ENCODE measurements at places on chromosomes 12 and 14.
A peak's percentile ranks its signal among the peaks of the same experiment; 100 is the strongest.

DNA sequence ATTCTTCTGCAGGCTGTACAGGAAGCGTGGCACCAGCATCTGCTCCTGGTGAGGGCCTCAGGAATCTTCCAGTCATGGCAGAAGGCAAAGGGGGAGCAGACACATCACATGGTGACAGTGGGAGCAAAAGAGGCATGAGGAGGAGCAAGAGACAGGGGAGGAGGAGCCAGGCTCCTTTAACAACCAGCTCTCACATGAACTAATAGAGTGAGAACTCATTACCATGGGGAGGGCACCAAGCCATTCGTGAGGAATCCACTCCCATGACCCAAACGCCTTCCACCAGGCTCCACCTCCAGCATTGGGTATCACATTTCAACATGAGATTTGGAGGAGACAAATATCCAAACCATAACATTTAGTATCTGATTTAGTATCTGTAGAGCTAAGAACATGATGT lies 14.7 kb upstream of the TRIM9 start:
- DNase-seq = no peak

GRCh38 chr12:89862511-89863445 lies 154.1 kb upstream of the ATP2B1 start:
- peak; percentile 85 for DNase-seq

DNA sequence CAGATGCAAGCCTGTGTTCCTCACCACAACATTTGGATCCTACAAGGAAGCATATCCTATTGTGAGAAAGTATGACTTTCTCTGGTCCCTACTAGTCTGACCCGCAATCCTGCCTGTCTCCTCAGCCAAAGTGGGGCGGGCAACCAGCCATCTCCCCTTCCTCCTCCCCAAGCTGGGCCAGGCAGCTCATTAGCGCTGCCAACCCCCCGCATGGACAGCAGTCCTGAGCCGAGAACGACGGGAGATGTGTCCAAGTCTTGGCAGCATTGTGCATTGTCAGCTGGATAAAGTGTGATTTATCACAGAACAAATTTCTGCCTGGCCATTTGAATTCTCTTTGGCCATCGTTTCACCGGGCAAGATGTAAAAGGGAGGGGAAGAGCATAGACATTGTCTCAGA lies 139.4 kb downstream of the SLC15A4 start:
- DNase-seq = no peak

DNA sequence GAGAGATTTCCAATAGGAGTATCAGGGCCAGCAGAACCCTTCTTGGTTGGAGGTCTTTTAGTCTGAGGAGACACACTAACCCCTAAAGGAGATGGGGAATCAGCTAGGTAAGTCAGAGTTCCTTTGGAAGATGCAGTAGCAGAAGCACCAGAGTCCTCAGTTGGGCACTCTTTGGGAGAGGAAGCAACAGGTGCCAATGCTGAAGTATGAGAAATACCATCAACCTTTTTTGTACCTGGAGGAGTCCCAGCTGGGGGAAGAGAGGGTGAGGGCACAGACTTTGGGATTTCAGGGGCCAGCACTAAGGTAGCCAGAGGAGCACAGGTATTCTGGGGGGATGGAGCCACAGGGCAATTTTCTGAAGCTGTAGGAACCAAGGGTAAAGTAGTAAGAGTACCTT lies 6.0 kb downstream of the NACA start:
- DNase-seq = no peak

- no peak for DNase-seq
Measured at GRCh38 chr14:56119201-56119981, 1.2 kb downstream of the PELI2 start.

DNA sequence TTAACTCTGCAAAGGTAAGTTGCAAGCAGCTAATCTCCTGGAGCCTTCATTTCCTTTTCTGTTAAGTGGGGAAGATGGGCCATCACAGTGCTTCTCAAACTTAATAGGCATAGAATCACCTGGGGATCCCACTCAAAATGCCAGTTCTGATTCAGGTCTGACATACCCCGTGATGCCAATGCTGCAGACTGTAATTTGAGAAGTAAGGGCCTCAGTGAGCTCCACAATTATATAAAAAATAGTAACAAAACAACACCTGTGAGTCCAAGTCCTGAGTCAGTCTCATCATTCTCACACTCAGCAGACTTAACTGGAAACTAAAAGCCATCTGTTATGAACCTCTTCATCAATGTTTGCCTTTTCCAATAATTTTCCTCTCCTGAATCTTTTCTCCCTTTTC lies 10.8 kb upstream of the PSMA6 start:
- DNase-seq = no peak

- no peak for DNase-seq
Measured at GRCh38 chr12:52444647-52445595, 7.0 kb downstream of the KRT6B start.

GRCh38 chr14:23137813-23138535 lies 18.9 kb upstream of the CEBPE start:
- no peak for DNase-seq

GRCh38 chr12:23954332-23954731 lies 4.9 kb upstream of the SOX5 start:
- no peak for DNase-seq

DNA sequence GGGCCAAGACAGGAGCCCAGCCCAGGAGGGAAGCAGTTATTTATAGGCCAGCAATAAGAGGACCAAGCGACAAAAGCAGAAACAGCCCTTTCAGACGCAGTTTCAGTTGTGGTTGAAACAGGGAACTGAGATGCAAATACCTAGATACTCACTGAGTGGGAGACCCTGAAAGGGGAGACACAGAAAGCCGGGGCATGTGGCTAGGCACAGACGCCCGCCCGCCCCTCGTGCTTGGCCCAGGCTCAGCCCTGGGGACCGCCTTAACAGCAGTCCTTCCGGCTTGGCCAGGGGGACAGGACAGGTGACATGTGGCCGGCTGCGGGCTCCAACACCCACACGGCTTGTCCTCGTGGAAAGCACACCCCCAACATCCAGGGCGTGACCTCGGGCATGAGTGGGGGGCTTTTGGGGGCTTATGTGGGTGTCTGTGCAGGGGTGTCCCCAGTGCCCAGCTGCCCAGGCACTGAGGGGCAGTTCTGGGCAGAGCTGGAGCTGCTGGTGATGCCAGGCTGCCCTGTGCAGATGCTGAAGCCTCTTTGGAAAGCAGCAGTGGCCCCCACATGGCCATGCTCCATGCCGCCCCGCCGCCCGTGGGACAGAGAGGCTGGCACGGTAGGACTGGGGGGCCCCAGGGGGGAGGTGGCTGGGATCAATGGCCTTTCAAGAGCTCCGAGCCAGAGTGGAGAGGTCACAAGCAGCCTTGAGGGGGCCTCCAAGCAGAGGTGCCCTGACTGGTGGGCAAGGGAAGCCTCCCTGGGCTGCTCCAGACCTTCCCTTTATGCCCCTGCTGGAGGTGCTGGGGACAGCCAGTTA lies 2.1 kb downstream of the PLD4 start:
- peak; percentile 94 for DNase-seq

GRCh38 chr14:57854571-57854970 lies 11.3 kb downstream of the SLC35F4 start:
- no peak for DNase-seq

DNA sequence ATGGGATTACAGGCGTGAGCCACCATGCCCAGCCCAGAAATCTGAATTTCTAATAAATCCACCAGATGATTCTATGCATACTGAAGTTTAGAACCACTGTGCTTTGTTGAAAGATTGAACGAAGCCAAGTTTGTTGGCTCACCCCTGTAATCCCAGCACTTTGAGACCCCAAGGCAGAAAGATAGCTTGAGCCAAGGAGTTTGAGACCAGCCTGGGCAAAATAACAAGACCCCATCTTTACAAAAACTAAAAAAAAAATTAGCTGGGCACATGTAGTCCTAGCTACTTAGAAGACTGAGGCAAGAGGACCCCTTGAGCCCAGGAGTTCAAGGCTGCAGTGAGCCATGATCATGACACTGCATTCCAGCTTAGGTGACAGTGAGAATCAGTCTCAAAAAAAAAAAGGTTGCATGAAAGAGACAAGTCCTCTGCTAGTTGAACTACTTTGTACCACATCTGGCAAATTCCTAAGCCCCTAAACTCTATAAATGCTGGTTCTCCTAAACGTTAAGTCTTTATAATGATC lies 1.7 kb upstream of the ABHD4 start:
- no peak for DNase-seq

DNA sequence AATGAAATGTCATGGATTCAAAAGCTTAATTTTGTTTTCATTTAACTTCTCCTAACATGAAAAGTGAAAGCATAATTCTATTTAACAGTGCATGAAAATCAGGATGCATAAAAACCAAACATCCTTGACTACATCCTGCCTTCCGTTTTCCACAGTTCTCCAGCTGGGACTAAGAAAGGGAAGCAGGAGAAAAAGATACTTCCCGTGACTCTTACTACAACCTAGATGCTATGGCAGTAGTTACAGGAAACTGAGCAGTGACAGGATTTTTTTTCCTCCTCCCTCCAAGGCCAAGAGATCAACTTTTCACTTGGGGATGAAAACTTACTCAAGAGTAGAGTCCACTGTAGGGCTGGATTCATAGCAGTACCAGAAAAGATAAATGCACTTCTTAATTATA lies 2.6 kb downstream of the EXOC5 start:
- DNase-seq = no peak

- no peak for DNase-seq
Measured at GRCh38 chr12:89893972-89894706, 185.5 kb upstream of the ATP2B1 start.

- no peak for DNase-seq
Measured at GRCh38 chr14:100545359-100545758, 41.9 kb downstream of the BEGAIN start.

DNA sequence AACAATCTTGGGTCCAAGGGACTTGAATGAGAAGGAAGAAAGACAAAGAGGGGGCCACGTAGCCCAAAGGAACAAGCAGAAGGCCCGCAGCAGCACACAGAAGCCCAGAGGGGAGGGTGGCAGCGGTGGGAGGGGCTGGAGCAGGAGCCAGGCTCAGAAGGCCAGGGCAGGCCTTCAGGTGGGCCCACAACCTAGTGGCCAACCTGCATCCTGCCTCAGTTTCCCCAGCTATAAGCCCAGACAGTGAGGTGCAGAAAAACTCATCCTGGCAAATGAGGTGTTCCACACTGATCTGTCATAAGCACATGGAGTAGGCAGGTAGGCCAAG lies 34.1 kb downstream of the LTBP2 start:
- no peak for DNase-seq
